ENCODE measurements at places on chromosomes 7 and 10.

- DNase-seq: no peak
Measured at GRCh38 chr10:33388785-33389184, 54.3 kb upstream of the NRP1 start.

DNA sequence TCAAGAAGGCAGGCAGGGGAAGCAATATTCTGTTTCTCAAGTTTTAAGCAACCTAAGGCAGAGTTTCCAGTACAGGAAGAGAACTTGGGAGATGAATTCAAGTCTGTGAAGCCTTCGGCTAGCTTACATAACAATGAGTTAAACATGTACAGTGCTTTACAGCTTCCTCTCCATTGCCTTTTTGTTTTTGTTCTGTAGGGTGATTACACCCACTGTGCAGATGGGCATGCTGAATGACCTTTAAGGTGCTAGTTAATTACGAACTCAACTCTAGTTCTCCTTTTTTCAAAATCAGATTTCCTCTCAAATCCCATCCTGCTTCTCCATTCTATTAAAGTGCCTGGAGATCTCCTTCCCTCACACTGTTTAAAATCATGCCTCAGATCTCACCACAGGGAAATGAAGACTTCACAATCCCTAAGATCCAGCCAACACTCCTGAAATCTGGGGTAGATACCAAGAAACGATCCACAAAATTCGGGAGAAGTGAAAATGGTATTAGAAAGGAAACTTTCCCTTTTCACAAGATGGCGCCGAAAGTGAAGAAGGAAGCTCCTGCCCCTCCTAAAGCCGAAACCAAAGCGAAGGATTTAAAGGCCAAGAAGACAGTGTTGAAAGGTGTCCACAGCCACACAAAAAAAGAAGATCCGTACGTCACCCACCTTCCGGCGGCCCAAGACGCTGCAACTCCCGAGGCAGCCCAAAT lies 16.8 kb upstream of the MSMB start:
- no peak for DNase-seq

GRCh38 chr7:74119831-74120230 lies 36.2 kb downstream of the LIMK1 start:
- DNase-seq: no peak

GRCh38 chr7:33979300-33979806 lies 74.0 kb downstream of the BMPER start:
- no peak for DNase-seq

GRCh38 chr10:79018521-79019011 lies 50.2 kb upstream of the ZMIZ1 start:
- no peak for DNase-seq

DNA sequence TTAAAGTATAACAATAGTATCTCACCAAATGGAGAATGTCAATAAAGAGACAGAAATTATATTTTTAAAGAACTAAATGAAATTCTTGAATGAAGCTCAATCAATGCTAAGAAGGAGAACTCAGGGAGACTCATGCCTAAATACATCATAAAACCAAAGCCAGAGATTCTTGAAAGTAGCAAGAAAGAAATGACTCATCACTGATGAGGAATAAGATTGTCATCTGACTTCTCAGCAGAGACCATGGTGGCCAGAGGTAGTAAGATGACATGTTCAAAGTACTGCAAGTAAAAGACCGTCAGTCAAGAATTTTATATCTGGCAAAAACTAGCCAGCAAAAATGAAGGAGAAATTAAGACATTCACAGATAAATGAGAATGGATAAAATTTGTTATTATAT lies 399.0 kb downstream of the GRID1 start:
- no peak for DNase-seq
